ENCODE measurements at places on chromosomes 2 and 18.

GRCh38 chr2:97646977-97647376 lies 1.1 kb downstream of the COX5B start:
- no peak for DNase-seq

DNA sequence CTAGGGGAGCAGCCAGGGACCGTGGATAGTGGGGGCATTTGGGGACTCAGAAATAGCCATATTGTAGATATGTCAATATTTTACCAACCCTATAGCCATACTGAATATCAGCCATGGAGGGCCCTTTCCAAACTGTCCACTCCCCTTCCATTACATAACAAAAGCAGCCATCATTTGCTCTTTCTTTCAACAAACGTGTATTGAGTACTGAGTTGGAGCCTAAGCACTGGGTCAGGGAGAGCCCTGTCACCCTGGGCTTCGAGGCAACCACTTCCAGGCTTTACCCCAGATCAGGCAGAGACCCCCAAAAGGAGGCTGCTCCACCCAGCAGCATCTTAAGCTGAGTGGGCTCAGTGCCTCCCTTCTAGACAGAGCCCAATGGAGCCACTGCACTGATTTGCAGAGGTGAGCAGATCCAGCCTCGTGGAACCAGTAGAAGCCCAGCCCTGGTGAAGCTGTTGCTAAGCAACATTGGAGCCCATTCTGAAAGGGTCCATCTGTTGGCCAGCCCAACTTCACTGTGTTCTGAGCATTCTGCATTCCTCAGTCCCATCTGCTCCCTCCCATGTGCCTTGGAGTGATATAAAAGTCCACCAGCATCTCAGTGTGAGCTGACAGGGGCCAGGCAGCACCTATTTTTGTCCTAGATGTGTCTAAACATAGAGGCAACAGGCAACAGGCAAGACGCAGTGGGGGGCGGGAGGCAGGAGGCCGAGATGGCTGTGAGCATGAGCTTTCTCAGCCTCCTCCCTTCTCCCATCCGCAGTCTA lies 112.1 kb downstream of the PLB1 start:
- DNase-seq: no peak

DNA sequence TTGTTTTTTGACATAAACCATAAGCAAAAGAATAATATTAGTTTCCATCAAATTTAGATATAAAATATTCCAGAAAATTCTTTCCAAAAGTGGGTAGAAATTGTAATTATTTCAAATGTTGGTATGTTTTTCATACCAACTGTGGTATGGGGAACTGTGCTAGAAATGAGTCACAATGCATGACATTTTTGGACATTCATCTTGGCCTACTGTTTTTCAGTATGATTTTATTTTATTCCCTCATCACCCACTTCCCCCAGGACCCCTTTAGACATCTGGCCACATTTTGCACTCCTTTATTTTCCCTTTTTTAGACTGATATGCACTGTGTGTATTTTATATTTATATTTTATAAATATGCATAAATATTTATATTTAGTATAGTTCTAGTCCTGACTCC lies 97.1 kb downstream of the DPP4 start:
- no peak for DNase-seq

DNA sequence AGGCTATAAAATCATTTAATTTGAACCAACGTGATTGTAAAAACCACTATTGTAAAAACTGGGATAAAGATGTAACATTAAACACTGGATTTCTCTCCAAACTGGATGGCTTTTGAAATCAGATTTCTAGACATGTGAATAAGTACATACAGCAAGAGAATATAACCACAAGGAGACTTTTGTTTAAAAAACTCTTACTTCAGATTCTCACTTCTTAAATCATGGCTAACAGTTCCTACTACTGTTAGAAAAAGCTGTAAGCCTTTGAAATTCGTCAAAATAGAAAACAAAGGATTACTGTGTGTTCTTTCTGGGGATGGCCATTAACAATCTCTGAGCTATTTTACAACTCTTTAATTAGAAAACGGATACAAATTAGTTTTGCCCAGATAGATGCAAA lies 39.4 kb upstream of the SH3BP4 start:
- DNase-seq: no peak

GRCh38 chr2:218658671-218659257 lies 659 bp downstream of the ZNF142 start:
- peak; percentile 42 for DNase-seq

GRCh38 chr2:121613152-121613551 lies 36.1 kb downstream of the CLASP1 start:
- no peak for DNase-seq

- DNase-seq: no peak
Observed at GRCh38 chr2:220969348-220969747, 602.8 kb downstream of the EPHA4 start.

GRCh38 chr2:151052850-151053660 lies 208.6 kb downstream of the RBM43 start:
- DNase-seq: no peak

DNA sequence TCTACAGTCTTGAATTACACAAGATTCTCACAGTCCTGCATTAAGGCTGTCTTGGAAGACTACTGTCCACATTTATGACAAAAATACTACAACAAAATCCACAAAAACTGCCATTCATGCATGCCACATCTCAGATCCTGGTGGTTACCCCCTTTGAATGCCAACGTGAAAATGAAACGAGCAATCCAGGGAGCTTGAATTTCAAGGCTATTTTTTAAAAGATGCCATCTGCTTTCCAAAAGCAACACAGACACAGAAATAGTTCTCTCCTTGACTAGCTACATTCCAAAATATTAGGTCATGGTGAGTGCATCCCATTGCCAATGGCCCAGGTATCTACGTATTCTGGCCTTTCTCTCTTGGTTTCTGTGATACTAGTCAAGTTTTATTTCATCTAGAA lies 36.3 kb downstream of the IRS1 start:
- DNase-seq: no peak

Data from T-helper 1 cell (primary cell).